Activated T-helper 2 cell treated with anti-CD3 and anti-CD28 coated beads, Interferon-gamma antibody, Interleukin-2, Interleukin-4, amounts not matched to agents 10 μg/mL and 5 μg/mL and 100 μg/mL, durations not matched to agents 14 hours and 24 hours and 36 hours (primary cell): ENCODE measurements at places on chromosomes 12 and 14. TPM values are rescaled to one million over a fixed set of nuclear protein-coding genes. Genes with fewer than 3 reads are reported as not detected.

PLEKHD1 gene
- total RNA-seq = 0.09 TPM in 1 of 2 replicates, not detected in the other

ACRBP gene
- total RNA-seq = 1.2 and 1.5 TPM in 2 replicates

GALNT9 gene
- not detected in 2 replicates for total RNA-seq

ACAD10 gene
- 25.4 and 32.6 TPM in 2 replicates for total RNA-seq

ATL1 gene
- 1.3 and 2.1 TPM in 2 replicates for total RNA-seq

BLTP3B gene
- total RNA-seq = 69.0 and 73.2 TPM in 2 replicates

KRT6B gene
- total RNA-seq = not detected in 2 replicates

KSR2 gene
- total RNA-seq = 0.05 and 0.09 TPM in 2 replicates

DNA sequence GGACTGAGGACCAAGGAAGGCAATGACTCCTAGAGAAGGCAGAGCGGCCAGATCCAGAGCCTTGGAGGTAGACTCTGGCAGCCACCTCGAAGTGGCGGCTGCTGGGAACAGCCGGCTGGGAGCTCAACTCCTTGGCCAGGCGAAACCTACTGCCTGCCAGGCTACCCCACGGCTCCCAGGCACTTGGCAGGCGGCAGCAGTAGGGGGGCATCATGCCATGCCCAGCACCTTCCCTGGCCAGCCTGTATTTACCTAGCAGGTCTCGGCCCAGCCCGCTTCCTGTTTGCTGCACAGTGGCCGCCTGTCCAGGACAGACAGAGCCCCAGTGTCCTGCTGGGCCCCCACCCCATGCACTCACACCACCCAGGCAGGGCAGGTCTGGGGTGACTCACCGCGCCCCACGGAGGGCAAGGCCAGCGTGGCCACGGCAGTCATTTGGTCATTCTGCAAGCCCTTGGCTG is 10.2 kb downstream of the TRPV4 start:
- no peak overlapping the region for H3K4me3 ChIP-seq
- peaks cover 4% of the 10 kb centered on the region for H3K27me3 ChIP-seq
- no peaks in the 10 kb centered on the region for H3K4me1 ChIP-seq
- no peak overlapping the region for H3K27ac ChIP-seq
- no peak for DNase-seq

GRCh38 chr12:79766705-79767464 is 76.1 kb upstream of the PAWR start:
- no peak for DNase-seq
- no peak overlapping the region for H3K27ac ChIP-seq

DNA sequence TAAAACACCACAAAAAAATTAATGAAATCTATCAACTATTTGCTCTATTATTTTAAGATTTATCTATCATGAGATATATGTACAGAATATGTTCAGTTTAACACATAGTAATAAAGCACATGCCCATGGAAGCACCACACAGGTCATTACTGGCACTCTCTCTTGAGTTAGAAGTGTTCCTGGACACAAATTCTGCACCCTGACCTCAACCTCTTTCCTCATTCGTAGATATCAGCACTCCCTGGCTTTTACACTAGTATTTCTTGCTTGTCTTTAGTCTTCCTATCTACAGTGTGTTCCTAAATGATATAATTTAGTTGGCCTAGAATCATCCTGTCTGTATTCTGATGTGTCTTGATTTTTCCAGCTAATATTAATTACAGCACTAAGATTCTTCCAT is 321.0 kb upstream of the SOX5 start:
- no peak overlapping the region for H3K27ac ChIP-seq
- no peaks in the 10 kb centered on the region for H3K36me3 ChIP-seq
- H3K27me3 ChIP-seq = no peaks in the 10 kb centered on the region
- no peak for DNase-seq

- H3K4me3 ChIP-seq = no peak overlapping the region
- no peaks in the 10 kb centered on the region for H3K27me3 ChIP-seq
- H3K4me1 ChIP-seq = peaks cover 8% of the 10 kb centered on the region
- DNase-seq = no peak
- H3K36me3 ChIP-seq = no peaks in the 10 kb centered on the region
Observed at GRCh38 chr12:82438356-82438755, 80.0 kb downstream of the METTL25 start.

GRCh38 chr12:38508246-38508645 is 191.7 kb downstream of the ALG10B start:
- DNase-seq = no peak
- H3K4me3 ChIP-seq = no peak overlapping the region
- no peaks in the 10 kb centered on the region for H3K27me3 ChIP-seq

DNA sequence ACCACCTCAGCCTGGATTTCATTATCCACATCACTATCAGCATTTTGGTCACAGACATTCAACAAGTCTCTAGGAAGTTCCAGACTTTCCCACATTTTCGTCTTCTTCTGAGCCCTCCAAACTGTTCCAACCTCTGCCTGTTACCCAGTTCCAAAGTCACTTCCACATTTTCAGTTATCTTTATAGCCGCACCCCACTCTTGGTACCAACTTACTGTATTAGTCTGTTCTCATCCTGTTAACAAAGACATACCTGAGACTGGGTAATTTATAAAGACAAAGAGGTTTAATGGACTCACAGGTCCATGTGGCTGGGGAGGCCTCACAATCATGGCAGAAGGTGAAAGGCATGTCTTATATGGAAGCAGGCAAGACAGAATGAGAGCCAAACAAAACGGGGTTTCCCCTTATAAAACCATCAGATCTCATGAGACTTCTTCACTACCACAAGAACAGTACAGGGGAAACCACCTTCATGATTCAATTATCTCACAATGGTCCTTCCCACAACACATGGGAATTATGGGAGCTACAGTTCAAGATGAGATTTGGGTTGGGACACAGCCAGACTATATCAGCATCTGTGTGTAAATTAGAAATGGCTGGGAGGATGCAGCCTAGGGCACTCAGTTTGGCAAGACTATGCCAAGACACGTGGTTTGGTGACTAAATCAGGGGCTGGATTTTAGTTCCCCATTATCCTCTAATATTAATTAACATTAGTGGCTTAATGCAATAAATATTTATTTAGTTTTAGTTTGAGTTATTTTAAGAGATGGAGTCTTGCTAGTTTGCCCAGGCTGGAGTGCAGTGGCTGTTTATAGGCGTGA is 16.2 kb upstream of the FUT8 start:
- no peak for DNase-seq
- H3K4me1 ChIP-seq = peaks cover 16% of the 10 kb centered on the region
- no peak overlapping the region for H3K27ac ChIP-seq
- peaks cover 59% of the 10 kb centered on the region for H3K36me3 ChIP-seq

DNA sequence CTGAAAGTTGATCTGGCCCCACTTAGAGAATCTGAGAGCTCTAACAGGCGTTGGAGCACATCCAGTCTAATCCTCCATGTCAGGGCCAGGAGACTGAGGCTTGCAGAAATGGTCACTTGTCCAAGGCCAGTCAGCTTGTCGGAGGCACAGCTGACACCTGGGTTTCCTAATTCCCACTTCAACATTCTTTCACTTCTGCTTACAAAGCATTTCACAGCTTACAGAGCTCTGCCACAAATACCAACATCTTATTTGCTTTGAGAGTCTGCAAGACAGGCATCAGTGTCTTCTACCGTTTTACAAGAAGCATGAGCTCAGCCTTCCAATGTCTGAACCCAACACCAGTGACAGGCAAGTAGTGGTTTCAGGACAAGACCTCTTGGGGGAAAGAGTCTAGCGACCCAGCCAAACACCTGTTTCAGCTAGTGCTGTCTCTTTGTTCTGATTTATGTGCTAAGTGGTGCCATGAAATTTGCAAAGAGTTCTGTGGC is 31.8 kb downstream of the ISCA2 start:
- H3K27ac ChIP-seq = no peak overlapping the region
- no peak overlapping the region for H3K4me3 ChIP-seq
- DNase-seq = no peak
- no peaks in the 10 kb centered on the region for H3K4me1 ChIP-seq

GRCh38 chr14:54282849-54283248 is 114.0 kb upstream of the CDKN3 start:
- H3K4me1 ChIP-seq = no peaks in the 10 kb centered on the region
- H3K27ac ChIP-seq = no peak overlapping the region
- no peak overlapping the region for H3K4me3 ChIP-seq
- peaks cover 2% of the 10 kb centered on the region for H3K27me3 ChIP-seq

DNA sequence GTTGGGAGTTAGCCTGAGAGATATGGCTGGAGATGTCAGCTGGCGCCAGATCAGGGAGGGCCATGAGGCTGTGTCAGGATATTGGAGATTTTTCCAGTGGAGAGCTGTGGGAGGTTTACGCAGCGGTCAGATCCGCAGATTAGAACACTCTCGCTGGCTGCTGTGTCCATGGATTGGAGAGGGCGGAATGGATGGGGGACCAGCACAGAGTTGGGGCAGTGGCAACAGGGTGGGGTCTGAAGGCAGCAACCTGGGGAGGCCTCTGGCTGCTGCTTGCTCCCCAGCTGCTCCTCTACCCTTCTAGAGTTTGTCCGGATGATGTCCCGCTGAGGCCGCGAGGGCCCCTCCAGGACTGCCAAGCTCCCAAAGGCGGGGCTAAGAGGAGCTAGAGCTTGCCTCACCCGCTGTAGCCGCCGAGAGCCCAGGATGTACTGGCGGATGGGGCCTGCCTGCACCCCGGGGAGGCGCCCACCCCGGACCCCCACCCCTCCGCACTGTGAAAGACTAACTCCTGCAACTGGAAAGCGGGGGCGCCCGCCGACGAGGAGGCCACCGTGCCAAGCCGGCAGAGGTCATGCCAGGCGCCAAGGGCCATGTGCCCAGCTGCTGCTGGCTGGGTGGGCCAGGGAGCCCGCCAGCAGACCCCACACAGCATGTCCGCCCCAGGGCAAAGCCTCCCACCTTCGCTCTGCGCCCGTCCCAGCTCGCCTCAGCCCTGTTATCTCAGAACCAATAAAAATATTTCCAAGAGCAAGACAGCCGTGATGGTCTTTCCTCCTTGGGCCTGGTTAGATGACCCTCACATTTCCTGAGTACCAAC is 20.2 kb upstream of the MLEC start:
- no peak overlapping the region for H3K4me3 ChIP-seq
- no peaks in the 10 kb centered on the region for H3K36me3 ChIP-seq
- H3K27me3 ChIP-seq = no peaks in the 10 kb centered on the region
- DNase-seq = no peak

- no peak overlapping the region for H3K27ac ChIP-seq
- peaks cover 5% of the 10 kb centered on the region for H3K36me3 ChIP-seq
- DNase-seq = no peak
- peaks cover 11% of the 10 kb centered on the region for H3K4me1 ChIP-seq
Observed at GRCh38 chr12:42213954-42214426, 24.1 kb downstream of the YAF2 start.

GRCh38 chr12:98559666-98560065 is 33.8 kb upstream of the SLC25A3 start:
- no peaks in the 10 kb centered on the region for H3K36me3 ChIP-seq
- H3K27ac ChIP-seq = no peak overlapping the region
- no peak overlapping the region for H3K4me3 ChIP-seq
- H3K4me1 ChIP-seq = peaks cover 2% of the 10 kb centered on the region

GRCh38 chr12:62931477-62931876 is 3.5 kb downstream of the PPM1H start:
- H3K27ac ChIP-seq = no peak overlapping the region
- DNase-seq = no peak
- peaks cover 6% of the 10 kb centered on the region for H3K4me1 ChIP-seq

DNA sequence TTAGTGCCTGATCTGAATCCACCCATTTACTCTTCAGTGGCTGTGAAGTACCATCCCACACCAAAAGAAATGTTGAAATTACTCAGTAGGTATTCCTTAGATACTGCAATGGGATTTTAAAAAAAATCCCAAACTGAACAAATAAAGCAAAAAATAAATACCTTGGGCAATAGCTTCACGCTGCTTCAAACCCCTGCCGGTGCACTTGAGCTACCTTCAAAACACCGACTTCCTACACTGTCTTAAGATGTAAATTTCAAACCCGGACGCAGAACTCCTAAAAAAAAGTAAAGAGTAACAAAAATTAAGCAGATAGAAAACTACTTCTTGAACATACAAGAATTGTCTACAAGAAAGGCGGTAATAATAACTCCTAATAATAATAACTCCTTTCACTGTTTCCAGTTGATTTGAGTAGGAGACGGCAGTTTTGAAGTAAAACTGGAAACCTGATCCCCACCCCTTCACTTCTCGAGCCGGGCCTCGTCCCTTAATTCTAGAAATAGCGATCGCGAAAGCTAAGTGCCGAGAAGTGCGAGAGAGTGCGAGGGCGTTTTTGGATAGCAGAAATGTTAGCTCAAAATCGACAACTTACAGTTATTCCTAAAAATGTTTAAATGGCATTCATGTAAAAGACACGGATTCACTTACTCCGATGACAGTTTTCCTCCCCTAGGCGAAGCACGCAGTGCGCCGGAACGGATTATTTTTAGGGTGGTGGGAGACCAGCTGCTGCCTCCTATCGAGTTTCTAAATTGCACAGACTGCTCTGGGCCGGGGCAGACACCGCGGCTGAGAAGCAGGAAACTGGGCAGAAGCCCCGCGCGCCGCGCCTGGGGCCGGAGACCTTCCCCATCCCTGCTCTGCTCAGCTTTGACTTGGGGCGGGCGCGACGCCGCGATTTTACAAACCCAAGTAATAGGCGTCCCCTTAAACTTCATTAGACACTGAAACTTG is at the start of gene ABCC9:
Gene ABCC9 (minus strand): TSS at position 878 of the 957 bp plus-strand sequence. CDS start 4,752 bp downstream, outside the sequence.
- peaks cover 21% of the 10 kb centered on the region for H3K4me1 ChIP-seq
- H3K4me3 ChIP-seq = peak within 1 kb of the TSS; percentile 51
- H3K36me3 ChIP-seq = no peaks in the 10 kb centered on the region
- no peak within 1 kb of the TSS for H3K27ac ChIP-seq
- DNase-seq = no peak

DNA sequence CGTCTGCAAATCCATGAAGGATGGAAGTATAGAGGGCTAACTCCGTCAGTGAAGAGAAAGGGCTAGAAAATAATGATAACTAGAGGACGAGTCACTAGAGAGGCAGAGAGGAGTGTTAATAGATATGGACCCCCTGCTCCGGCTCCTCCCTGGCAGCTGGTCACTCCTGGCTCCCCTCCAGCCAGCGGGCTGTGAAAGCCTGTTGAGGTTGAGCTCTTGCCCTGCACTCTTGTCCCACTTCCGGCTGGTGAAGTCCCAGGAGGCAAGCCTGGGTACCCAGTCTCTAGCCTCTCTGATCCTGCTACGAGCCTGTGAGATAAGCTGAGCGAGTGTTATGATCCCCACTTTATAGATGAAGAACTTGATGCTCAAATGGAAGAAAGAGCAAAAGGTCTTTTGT is 90.3 kb downstream of the RFX4 start:
- H3K4me1 ChIP-seq = no peaks in the 10 kb centered on the region
- H3K27ac ChIP-seq = no peak overlapping the region
- peaks cover 8% of the 10 kb centered on the region for H3K27me3 ChIP-seq
- DNase-seq = no peak

DNA sequence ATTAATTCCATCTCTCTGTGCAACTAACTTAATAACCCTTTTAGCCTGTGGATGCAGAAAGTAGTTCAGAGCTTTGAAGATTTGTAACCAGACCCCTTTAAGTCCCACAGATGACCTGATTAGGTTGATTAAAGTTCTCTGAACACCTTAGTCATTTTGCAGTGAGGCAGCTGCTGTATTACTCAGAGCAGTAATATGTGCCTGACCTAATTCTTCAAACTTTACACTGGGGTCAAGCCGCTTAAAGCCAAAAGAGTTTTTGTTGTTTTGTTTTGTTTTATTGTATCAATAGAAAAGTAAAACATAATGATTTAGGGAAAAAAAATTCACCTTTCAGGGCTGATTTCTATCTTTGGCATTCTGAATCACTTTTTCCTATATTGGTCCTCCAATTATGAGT is 78.6 kb upstream of the PLEKHG7 start:
- H3K36me3 ChIP-seq = no peaks in the 10 kb centered on the region
- H3K4me3 ChIP-seq = no peak overlapping the region
- H3K4me1 ChIP-seq = peaks cover 3% of the 10 kb centered on the region
- H3K27me3 ChIP-seq = no peaks in the 10 kb centered on the region
